ENCODE measurements at places on chromosomes 13 and 19. TPM values are rescaled to one million over a fixed set of nuclear protein-coding genes. Genes with fewer than 3 reads are reported as not detected.

Gene TJP3
- 2.4 TPM for total RNA-seq

DNA sequence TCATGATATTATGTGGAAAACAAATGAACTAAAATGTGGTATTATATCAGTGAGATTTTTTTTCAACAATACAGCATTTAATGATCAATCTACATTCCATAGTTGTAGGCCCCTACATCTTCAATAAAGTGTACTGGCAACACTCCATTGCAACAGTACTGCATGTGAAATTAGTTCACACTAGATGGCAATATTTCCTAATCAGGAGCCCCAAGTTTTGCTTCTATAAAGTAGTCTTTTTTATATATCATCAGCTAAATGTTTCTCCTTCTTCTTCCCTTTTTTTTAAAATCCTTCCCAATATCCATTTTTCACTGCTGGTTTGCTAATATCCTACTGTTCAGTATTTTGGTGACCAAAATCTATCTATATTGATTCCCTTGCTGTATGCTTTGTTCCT is 528.3 kb upstream of the ATXN8OS start:
- no peak for DNase-seq
- H3K36me3 ChIP-seq: no peaks in the 10 kb centered on the region
- H3K27ac ChIP-seq: no peak overlapping the region
- no peak overlapping the region for H3K4me3 ChIP-seq
- no peaks in the 10 kb centered on the region for H3K4me1 ChIP-seq

GRCh38 chr13:91934354-91934753 is 535.9 kb downstream of the GPC5 start:
- DNase-seq: no peak
- H3K36me3 ChIP-seq: no peaks in the 10 kb centered on the region
- no peaks in the 10 kb centered on the region for H3K4me1 ChIP-seq
- H3K27ac ChIP-seq: no peak overlapping the region
- H3K27me3 ChIP-seq: no peaks in the 10 kb centered on the region
- no peak overlapping the region for H3K4me3 ChIP-seq

DNA sequence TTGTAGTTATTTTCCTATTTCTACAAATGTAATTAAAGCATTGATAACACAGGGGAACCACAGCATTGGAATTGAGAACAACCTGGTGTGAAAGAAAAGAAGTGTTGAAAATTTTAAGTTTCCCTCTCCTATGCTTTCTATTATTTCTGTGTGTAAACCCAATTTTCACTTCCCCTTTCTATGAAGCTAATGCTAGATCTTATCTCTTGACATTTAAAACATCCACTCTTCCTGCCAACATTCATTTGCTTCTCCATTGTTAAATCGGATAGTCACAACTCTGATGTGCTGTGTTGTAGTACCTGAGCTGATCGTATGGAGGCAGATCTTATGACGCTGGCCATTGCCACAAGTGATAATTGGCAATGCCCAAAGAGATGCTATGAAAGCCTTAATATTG is 203.0 kb downstream of the ITGBL1 start:
- no peak overlapping the region for H3K27ac ChIP-seq
- peaks cover 13% of the 10 kb centered on the region for H3K27me3 ChIP-seq
- no peaks in the 10 kb centered on the region for H3K4me1 ChIP-seq
- no peak overlapping the region for H3K4me3 ChIP-seq
- DNase-seq: no peak

Gene ZNF541
- 0.41 TPM for total RNA-seq

GRCh38 chr19:35783469-35784434 is 8.4 kb downstream of the ARHGAP33 start:
- no peaks in the 10 kb centered on the region for H3K27me3 ChIP-seq
- H3K27ac ChIP-seq: no peak overlapping the region
- peak; percentile 32 for DNase-seq

- H3K4me3 ChIP-seq: no peak overlapping the region
- DNase-seq: no peak
- H3K4me1 ChIP-seq: peaks cover 10% of the 10 kb centered on the region
- no peaks in the 10 kb centered on the region for H3K36me3 ChIP-seq
- no peak overlapping the region for H3K27ac ChIP-seq
- H3K27me3 ChIP-seq: no peaks in the 10 kb centered on the region
Measured at GRCh38 chr13:27353708-27354107, 70.7 kb upstream of the GTF3A start.

- H3K4me1 ChIP-seq: no peaks in the 10 kb centered on the region
- no peaks in the 10 kb centered on the region for H3K27me3 ChIP-seq
- H3K4me3 ChIP-seq: no peak overlapping the region
- DNase-seq: no peak
Measured at GRCh38 chr13:66224663-66225062, 1005.5 kb downstream of the PCDH9 start.

Gene GPC5
- total RNA-seq: 0.13 TPM

Gene HIF3A
- total RNA-seq: not detected

GRCh38 chr13:111315347-111315995 is 5.0 kb upstream of the TEX29 start:
- H3K4me1 ChIP-seq: no peaks in the 10 kb centered on the region
- H3K27me3 ChIP-seq: no peaks in the 10 kb centered on the region
- no peak overlapping the region for H3K4me3 ChIP-seq
- peaks cover 27% of the 10 kb centered on the region for H3K36me3 ChIP-seq
- no peak for DNase-seq

Gene LGALS7
- not detected for total RNA-seq

Gene HRC
- total RNA-seq: not detected

- H3K27ac ChIP-seq: no peak overlapping the region
- H3K36me3 ChIP-seq: no peaks in the 10 kb centered on the region
- peaks cover 14% of the 10 kb centered on the region for H3K27me3 ChIP-seq
- H3K4me1 ChIP-seq: no peaks in the 10 kb centered on the region
- peak; percentile 3 for DNase-seq
- no peak overlapping the region for H3K4me3 ChIP-seq
Measured at GRCh38 chr13:33109801-33110200, 93.6 kb downstream of the KL start.

DNA sequence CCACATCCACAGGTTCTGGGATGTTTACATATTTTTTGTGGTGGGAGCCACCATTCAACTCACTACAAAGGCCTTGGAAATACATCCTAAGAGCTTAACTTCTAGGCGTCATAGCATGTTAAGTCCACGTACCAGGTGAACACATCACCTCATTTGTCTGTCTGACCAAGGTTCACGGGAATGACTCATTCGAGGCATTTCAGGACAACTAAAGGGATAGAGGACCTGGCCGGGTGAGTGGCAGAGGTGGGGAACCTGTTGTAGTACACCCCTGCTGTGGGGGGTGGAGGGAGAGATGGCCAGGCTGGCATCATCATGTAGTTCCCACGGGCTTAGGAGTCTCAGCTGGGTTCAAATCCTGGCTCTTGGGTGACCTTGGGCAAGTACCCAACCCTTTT is 51.5 kb downstream of the BICRA start:
- H3K4me3 ChIP-seq: no peak overlapping the region
- H3K36me3 ChIP-seq: peaks cover 2% of the 10 kb centered on the region
- peaks cover 13% of the 10 kb centered on the region for H3K4me1 ChIP-seq
- DNase-seq: no peak
- no peak overlapping the region for H3K27ac ChIP-seq

- peak within 1 kb of the TSS; percentile 78 for H3K4me3 ChIP-seq
- no peaks in the 10 kb centered on the region for H3K27me3 ChIP-seq
Measured at GRCh38 chr19:44891016-44891882, at the start of gene TOMM40. Gene TOMM40 (plus strand): TSS chr19:44891254. CDS start chr19:44891416, 162 bp downstream.

DNA sequence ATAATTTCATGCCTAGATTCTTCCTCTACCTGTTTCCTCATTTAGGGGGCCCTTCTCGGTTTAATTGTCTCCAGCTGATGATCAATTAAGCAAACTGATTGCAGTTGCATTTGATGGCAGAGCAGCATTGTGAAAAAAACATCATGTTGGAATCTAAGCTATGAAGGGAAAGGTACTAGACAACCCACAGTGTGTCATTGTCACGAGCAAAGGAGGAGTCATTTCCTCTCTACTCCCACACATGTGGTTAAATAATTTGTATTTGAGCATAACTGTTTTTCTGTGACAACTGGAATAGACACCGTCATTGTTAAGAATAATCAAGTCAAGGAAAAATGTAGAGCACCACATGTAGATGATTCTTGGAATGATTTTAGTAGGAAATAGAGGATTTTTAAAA is 240.3 kb downstream of the DCT start:
- no peak overlapping the region for H3K27ac ChIP-seq
- H3K4me1 ChIP-seq: peaks cover 43% of the 10 kb centered on the region
- no peaks in the 10 kb centered on the region for H3K27me3 ChIP-seq
- no peaks in the 10 kb centered on the region for H3K36me3 ChIP-seq

DNA sequence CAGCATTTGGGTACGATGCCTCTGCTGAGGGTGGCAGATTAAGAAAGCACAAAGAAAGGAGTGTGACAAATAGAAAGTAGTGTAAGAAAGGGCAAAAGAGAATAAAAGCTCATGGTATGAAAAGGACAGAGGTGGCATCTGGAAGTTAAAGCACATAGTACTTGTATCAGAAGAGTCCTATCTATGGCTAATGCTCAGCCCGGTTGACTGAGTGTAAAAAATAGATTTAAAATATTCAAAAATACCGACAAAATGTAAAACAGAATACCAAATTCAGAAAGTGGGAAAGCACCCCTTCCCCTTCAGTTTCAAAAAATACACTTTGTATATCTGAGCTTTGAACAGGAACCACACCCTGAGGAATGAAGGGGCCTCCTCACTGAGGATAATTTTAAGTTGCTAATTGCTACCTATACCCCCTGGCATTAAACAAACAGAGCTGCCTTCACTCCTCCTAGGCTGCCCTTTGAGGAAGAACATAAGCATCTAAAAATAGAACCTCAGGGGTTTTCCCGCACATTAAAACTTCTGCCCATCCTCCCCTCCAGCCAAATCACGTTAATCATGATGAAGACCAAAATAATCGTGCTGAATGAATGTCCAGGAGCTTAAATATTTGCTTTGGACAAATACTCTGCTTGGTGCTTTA is 43.3 kb downstream of the DLEU7 start:
- no peak overlapping the region for H3K27ac ChIP-seq
- no peaks in the 10 kb centered on the region for H3K36me3 ChIP-seq
- DNase-seq: no peak
- no peaks in the 10 kb centered on the region for H3K27me3 ChIP-seq
- H3K4me1 ChIP-seq: peaks cover 9% of the 10 kb centered on the region
